ENCODE measurements at places on chromosomes 3 and 15. TPM values are rescaled to one million over a fixed set of nuclear protein-coding genes. Genes with fewer than 3 reads are reported as not detected.

SLC12A1 gene
- total RNA-seq: not detected

MESP2 gene
- 0.33 TPM for total RNA-seq

P2RY12 gene
- not detected for total RNA-seq

LDHAL6B gene
- total RNA-seq: not detected

SERINC4 gene
- not detected for total RNA-seq

CACNA2D3 gene
- 0.46 TPM for total RNA-seq

FBLN2 gene
- total RNA-seq: 10.5 TPM

ADGRG7 gene
- not detected for total RNA-seq

GRCh38 chr15:52714968-52715367 is 35.8 kb upstream of the ATOSA start:
- H3K27ac ChIP-seq: no peak overlapping the region
- no peak for DNase-seq
- peaks cover 3% of the 10 kb centered on the region for H3K4me1 ChIP-seq
- H3K36me3 ChIP-seq: no peaks in the 10 kb centered on the region
- H3K27me3 ChIP-seq: peaks cover 4% of the 10 kb centered on the region
- H3K4me3 ChIP-seq: no peak overlapping the region

GRCh38 chr15:66917904-66918448 is 147.4 kb upstream of the SMAD3 start:
- no peak overlapping the region for H3K27ac ChIP-seq
- no peak overlapping the region for H3K4me3 ChIP-seq
- H3K4me1 ChIP-seq: peaks cover 11% of the 10 kb centered on the region
- DNase-seq: no peak
- peaks cover 3% of the 10 kb centered on the region for H3K27me3 ChIP-seq
- no peaks in the 10 kb centered on the region for H3K36me3 ChIP-seq

GRCh38 chr3:16785465-16785864 is 99.3 kb upstream of the PLCL2 start:
- DNase-seq: no peak
- no peak overlapping the region for H3K4me3 ChIP-seq
- H3K27ac ChIP-seq: no peak overlapping the region
- H3K4me1 ChIP-seq: peaks cover 10% of the 10 kb centered on the region
- H3K36me3 ChIP-seq: no peaks in the 10 kb centered on the region

GRCh38 chr15:84722628-84723027 is 6.7 kb upstream of the SEC11A start:
- H3K4me1 ChIP-seq: peaks cover 14% of the 10 kb centered on the region
- no peak for DNase-seq
- no peaks in the 10 kb centered on the region for H3K27me3 ChIP-seq
- no peak overlapping the region for H3K4me3 ChIP-seq
- H3K27ac ChIP-seq: no peak overlapping the region

DNA sequence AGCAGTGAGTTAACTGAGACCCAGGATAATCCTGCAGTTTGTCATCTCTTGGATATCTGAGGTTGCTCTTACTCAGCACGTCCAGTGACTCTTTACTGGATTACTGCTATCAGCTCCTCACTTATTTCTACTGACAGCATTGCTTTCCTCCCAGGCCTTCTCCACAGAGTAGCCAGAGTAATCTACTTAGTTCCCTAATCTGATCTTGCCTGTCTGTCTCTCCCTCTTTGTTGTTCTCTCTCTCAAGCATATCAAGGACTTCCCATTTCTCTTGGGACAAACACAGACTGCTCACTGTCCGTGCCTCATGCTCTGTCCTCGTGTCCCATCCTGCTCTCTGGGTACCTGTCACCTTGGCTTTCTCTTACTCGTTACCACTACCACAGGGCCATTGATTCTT is 376.2 kb downstream of the FEZF2 start:
- H3K27me3 ChIP-seq: peaks cover 3% of the 10 kb centered on the region
- no peak for DNase-seq
- H3K4me1 ChIP-seq: peaks cover 27% of the 10 kb centered on the region
- H3K27ac ChIP-seq: no peak overlapping the region
- H3K4me3 ChIP-seq: no peak overlapping the region

DNA sequence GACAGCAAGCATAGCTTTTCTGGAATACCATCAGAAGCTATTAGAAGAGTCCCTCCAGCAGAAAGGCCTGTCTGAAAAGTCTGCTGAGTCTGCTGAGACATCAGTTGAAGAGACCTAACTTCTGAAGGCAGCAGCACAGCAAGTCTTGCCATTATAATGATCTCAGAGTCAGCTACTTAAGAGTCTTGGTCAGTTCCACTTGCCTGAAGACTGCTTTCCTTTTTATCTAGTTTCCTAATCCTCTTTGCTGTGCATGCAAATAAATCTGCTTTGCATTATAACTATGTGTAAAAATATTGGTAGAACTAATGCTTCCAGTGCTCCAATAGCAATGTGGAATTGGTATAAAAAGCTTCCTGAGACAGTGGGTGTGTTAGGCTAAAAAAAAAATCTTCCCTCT is 34.9 kb upstream of the CPOX start:
- no peak for DNase-seq
- H3K4me1 ChIP-seq: no peaks in the 10 kb centered on the region
- peaks cover 1% of the 10 kb centered on the region for H3K27me3 ChIP-seq
- H3K36me3 ChIP-seq: no peaks in the 10 kb centered on the region
- no peak overlapping the region for H3K27ac ChIP-seq

- H3K27ac ChIP-seq: peak overlapping the region; percentile 87
- DNase-seq: no peak
- H3K36me3 ChIP-seq: peaks cover 22% of the 10 kb centered on the region
- peaks cover 69% of the 10 kb centered on the region for H3K4me1 ChIP-seq
These were observed 13.3 kb downstream of the PLXND1 start for GRCh38 chr3:129593230-129593594.

DNA sequence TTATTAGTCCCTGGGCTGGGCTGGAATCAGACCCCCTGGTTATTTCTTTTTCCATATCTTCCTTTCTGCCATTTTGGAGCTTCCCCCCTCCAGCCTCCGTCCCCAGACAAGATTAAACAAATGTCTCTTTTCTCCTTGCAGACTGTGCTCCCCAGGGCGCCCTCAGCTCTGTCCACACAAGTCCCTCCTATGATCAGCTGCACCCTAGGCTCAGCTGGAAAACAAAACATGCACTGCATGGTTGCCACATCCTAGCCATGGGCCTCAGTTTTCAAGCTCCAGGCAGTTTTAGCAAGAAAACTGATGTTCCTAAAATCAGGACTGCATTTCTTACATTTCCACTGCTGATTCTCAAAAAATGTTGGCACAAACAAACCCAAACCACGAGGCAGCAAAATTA is 23.5 kb upstream of the RFTN1 start:
- peaks cover 2% of the 10 kb centered on the region for H3K27me3 ChIP-seq
- no peak overlapping the region for H3K27ac ChIP-seq
- no peaks in the 10 kb centered on the region for H3K36me3 ChIP-seq

GRCh38 chr3:41456162-41456561 is 256.9 kb downstream of the CTNNB1 start:
- H3K36me3 ChIP-seq: no peaks in the 10 kb centered on the region
- H3K4me3 ChIP-seq: no peak overlapping the region
- peaks cover 1% of the 10 kb centered on the region for H3K27me3 ChIP-seq
- H3K4me1 ChIP-seq: peaks cover 19% of the 10 kb centered on the region
- DNase-seq: no peak

GRCh38 chr3:122497425-122497824 is 17.3 kb downstream of the KPNA1 start:
- peaks cover 16% of the 10 kb centered on the region for H3K36me3 ChIP-seq
- DNase-seq: no peak
- no peak overlapping the region for H3K4me3 ChIP-seq
- H3K4me1 ChIP-seq: peaks cover 30% of the 10 kb centered on the region

- peaks cover 5% of the 10 kb centered on the region for H3K4me1 ChIP-seq
- H3K36me3 ChIP-seq: no peaks in the 10 kb centered on the region
- no peak for DNase-seq
- peaks cover 6% of the 10 kb centered on the region for H3K27me3 ChIP-seq
- no peak overlapping the region for H3K4me3 ChIP-seq
These were observed 30.7 kb upstream of the RPS17 start for GRCh38 chr15:82570721-82571508.

- no peaks in the 10 kb centered on the region for H3K4me1 ChIP-seq
- H3K27ac ChIP-seq: no peak overlapping the region
- no peaks in the 10 kb centered on the region for H3K36me3 ChIP-seq
These were observed 23.1 kb downstream of the SRGAP3 start for GRCh38 chr3:9226326-9226725.

DNA sequence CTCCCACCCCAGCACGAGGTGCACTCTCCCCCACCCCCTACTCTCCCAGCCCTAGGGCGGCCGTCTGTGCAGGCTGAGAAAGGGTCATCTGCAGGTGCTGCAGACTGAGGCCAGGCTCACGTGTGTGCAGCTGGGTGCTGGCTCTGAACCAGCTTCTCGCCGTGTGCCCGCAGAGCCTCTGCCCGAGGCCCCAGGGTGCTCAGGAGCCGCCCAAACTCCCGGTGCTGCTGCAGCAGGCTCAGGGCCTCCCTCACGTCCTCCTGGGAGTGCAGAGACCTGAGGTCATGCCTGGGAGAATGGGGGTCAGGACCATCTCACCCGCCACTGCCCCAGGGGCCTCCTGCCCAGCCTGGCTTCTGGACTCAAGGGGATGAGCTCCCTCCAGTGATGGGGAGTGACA is 17.2 kb downstream of the SPTBN5 start:
- peaks cover 16% of the 10 kb centered on the region for H3K27me3 ChIP-seq
- no peak overlapping the region for H3K27ac ChIP-seq
- no peaks in the 10 kb centered on the region for H3K4me1 ChIP-seq
- no peak overlapping the region for H3K4me3 ChIP-seq

GRCh38 chr3:127234778-127235177 is 41.8 kb downstream of the PRR23E start:
- no peak overlapping the region for H3K4me3 ChIP-seq
- no peaks in the 10 kb centered on the region for H3K4me1 ChIP-seq
- DNase-seq: no peak
- no peak overlapping the region for H3K27ac ChIP-seq

- no peak overlapping the region for H3K27ac ChIP-seq
- H3K4me1 ChIP-seq: no peaks in the 10 kb centered on the region
- no peak for DNase-seq
- no peak overlapping the region for H3K4me3 ChIP-seq
These were observed 56.6 kb upstream of the APEH start for GRCh38 chr3:49617390-49618013.

GRCh38 chr3:9248522-9249271 is 749 bp downstream of the SRGAP3 start:
- H3K27me3 ChIP-seq: peaks cover 2% of the 10 kb centered on the region
- no peak for DNase-seq
- peak overlapping the region; percentile 86 for H3K4me3 ChIP-seq
- H3K27ac ChIP-seq: no peak overlapping the region

DNA sequence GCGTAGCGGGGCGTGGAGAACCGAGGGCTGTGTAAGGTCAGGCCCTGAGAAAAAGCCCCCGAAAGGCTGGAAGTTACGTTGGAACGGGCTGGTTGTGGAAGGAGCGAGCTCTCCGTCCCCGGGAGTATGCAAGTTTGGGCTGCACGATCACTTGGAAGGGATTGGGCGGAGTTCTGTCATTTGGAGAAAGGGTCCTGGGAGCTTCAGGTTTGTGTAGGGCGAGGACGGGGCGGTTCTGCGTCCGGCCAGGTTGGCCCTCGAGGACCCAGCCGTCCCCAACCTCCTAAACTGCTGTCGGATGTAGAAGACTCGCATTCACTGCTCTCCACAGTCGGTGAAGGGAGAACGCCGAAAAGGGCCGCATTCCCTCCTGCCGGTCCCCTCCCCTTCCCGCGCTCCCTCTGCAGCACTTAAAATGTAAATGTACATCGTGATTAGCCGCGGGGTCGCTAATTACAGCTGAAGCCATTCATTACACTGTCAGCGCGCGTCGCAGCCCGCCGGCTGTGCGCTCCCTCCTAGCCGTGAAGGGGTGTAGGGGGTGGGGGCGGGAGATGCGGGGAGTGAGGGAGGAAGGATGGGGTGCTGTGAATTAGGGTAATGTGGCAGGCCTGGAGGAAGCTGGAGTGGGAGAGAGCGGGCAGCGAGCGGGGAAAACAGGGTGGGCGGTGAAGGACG is 2.5 kb upstream of the RPP25 start:
- peaks cover 15% of the 10 kb centered on the region for H3K27me3 ChIP-seq
- DNase-seq: no peak
- peak overlapping the region; percentile 82 for H3K27ac ChIP-seq
- peaks cover 54% of the 10 kb centered on the region for H3K4me1 ChIP-seq
- peak overlapping the region; percentile 94 for H3K4me3 ChIP-seq

- no peak overlapping the region for H3K27ac ChIP-seq
- H3K4me1 ChIP-seq: peaks cover 7% of the 10 kb centered on the region
- H3K36me3 ChIP-seq: peaks cover 8% of the 10 kb centered on the region
- H3K27me3 ChIP-seq: peaks cover 2% of the 10 kb centered on the region
- no peak overlapping the region for H3K4me3 ChIP-seq
These were observed 50.3 kb upstream of the DPH6 start for GRCh38 chr15:35596285-35596684.

DNA sequence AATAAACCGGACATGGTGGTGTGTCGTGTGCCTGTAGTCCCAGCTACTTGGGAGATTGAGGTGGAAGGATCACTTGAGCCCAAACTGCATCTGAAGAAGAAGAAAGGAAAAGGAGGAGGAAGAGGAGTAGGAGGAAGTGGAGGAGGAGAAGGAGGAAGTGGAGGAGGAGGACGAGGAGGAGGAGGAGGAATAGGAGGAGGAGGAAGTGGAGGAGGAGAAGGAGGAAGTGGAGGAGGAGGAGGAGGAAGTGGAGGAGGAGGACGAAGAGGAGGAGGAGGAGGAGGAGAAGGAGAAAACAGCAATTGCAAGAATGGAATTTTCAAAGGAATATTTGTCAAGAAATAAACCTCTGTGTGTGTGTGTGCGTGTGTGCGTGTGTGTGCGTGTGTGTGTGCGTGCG is 528.6 kb downstream of the CADM2 start:
- DNase-seq: no peak
- H3K27me3 ChIP-seq: no peaks in the 10 kb centered on the region
- H3K4me3 ChIP-seq: no peak overlapping the region
- no peaks in the 10 kb centered on the region for H3K36me3 ChIP-seq

Measured in endothelial cell (in vitro differentiated cells).